ENCODE measurements at places on chromosomes 6 and 20.

DNA sequence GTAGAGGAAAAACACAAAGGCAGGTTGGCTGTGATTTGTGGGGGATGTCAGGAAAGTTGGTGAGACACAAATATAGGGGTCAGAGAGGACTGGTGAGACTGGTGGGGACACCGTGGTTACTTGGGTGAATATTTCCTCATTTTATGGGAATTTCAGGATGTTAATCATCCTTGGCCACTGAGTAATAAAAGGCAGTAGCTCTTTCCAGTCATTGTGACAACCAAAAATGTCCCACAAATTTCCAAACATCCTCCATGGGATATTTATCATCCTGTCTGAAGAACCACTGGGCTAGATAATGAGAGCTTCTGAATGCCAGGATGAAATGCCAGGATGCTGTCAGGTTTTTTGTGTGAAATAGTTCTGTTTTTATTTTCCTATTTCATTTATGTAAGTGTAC is 374.1 kb downstream of the CD109 start:
- no peak for DNase-seq

GRCh38 chr6:15956205-15957106 is 172.4 kb upstream of the MYLIP start:
- peak; percentile 76 for DNase-seq

DNA sequence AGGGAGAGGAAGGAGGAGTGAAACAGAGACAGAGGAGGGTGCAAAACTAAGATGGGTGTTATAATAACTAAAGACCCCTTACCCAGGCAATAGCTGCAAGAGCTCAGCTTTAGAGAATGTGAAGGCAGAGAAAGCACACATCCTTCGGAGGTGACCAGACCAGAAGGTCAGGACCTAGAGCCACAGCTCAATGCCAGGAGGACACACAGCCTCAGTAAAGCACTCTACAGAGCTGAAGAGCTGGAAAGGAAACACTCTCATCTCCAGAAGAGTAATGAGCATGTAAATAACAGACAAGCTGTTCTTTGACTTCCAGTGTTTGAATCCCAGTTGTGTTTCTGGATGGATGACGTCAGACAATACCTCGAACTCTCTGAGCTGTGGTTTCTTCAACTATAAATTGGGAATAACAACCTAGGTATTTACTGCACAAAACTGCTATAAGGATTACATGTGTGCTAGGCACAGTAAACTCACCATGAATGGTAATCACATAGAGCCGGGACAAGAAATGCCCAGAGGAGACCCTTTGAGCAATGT is 63.2 kb downstream of the MAP3K5 start:
- no peak for DNase-seq

DNA sequence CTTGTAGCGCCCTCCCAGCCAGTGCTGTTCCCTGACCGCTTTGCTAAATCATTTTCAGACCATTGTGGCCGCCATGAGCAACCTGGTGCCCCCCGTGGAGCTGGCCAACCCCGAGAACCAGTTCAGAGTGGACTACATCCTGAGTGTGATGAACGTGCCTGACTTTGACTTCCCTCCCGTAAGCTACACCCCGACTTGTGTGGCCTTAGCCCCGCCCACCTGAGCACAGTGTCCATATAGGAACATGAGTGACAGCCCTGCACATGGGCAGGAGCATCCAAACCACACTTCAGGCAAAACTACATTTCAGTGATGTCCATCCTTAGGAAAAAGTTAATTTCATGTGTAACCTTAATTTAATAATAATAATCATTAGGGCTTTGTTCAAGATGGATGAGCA is 51.1 kb downstream of the GNAS start:
- DNase-seq: no peak

DNA sequence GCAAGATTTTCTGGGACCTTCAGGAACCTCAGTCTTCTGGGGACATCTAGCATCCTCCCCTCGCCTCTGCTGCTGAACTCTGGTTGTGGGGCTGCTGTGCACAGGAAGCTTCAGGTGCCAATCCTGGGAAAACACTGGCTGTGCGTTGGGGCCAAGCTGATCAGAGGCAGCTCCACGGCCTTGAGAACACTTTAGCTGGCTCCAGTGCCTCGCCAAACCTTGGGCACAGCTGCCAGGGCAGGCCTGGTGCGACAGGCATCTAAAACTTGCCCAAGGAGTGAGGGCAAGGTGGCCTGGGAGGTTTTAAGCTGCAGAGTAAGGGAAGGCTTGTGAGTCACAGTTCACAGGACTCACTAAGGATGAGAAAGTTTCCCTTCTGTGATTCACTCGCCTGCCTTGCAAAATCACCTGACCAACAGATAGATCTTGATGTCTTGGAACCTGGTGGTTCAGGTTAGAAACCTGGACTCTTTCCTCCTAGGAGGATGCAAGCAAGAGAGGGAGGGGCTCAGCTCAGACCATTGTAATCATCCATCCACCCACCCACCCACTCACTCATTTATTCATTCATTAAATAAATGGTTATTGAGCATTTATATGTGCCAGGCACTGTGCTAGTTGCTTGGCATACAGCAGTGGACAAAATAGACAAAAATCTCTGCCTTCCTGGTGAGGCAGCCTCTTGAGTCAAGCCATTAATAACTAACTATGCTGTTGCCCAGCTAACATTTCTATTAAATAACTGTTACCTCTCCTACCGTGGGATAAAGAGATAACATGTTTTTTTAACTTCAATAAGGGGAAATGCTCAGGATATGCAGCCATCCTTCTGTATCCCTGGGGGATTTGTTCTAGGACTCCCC is 2.5 kb upstream of the SPATS1 start:
- peak; percentile 69 for DNase-seq

- peak; percentile 11 for DNase-seq
These were observed 36.8 kb downstream of the YTHDF1 start for GRCh38 chr20:63178889-63179686.

DNA sequence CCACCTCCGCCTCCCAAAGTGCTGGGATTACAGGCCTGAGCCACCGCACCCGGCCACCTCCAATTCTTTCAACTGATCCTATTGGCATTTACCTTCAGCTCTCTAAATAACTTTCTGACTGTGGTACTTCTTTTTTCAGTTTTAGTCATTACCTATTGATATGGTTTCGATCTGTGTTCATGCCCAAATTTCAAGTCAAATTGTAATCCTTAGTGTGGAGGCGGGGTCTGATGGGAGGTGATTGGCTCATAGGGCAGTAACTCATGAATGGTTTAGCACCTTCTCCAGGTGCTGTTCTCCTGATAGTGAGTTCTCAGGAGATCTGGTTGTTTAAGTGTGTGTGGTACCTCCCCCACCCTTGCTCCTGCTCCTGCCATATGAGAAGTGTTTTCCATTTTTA is 140.9 kb downstream of the LPA start:
- no peak for DNase-seq

- DNase-seq: peak; percentile 89
These were observed 160.1 kb downstream of the C6orf58 start for GRCh38 chr6:127737009-127737486.

Data from choroid plexus epithelial cell (primary cell).